NCI-H524 treated with DMSO at 0.1 percent for 48 hours (cell line): ENCODE measurements at places on chromosomes 5 and 9.

DNA sequence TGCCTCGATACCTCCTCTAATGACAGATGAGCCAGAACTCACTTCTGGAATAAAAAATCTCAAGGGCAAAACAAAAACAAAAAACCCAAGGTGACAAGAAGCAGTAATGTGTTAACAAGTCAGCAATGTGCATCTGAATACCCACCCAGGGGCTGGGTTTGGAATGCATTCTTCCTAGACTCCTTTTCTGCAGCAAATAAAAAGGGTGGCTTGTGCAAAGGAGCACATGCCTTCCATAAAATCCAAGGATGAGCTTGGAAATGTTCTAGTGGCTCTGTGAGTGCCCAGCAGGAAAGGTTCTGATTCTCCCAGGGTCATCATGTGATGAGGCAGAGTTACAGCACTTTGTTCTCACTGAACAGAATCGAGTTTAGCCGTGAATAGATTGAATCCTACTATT, 599.9 kb downstream of the RAB3C start:
- DNase-seq, result no peak

DNA sequence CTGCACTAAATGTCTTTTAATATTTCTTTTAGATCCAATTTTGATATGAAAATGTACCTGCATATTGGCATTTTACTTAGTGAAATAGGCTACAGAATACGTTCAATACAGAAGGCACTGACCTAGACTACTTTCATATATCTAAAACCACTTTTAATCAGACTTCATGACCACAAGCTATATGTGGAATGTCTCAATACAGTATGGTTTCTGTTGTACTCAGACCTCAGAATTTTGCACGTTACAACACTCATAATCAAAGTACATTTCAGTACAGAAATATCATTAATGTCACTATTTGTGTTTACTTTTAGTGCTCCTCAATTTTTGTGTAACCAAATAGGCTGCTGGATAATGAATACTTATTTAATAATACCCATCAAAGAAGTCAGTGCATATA, 74.8 kb downstream of the MEF2C start:
- DNase-seq, result no peak

- DNase-seq, result no peak
Observed at GRCh38 chr5:127400539-127400938, 109.9 kb downstream of the MEGF10 start.

DNA sequence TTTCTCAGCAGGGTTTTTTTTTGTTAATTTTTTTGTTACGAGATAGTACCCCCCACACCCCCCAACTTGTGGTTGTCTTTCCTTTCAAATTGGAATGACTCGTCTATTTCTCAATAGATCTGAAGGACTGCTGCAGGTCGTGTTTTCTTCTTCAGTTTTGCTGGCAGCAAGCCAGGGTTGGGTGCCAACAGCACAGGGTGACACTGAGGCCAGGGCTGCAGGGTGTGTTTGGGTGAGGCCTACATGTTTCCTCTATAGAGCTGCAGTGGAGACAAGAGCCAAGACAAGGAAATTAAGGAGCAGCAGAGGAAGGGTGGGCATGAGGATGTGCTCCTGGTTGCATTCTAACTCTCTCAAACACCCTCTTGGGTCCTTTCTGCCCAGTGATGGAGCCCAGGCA, 52.2 kb downstream of the NXNL2 start:
- no peak for DNase-seq

GRCh38 chr5:167763772-167764171, 527.7 kb upstream of the WWC1 start:
- DNase-seq, result no peak

DNA sequence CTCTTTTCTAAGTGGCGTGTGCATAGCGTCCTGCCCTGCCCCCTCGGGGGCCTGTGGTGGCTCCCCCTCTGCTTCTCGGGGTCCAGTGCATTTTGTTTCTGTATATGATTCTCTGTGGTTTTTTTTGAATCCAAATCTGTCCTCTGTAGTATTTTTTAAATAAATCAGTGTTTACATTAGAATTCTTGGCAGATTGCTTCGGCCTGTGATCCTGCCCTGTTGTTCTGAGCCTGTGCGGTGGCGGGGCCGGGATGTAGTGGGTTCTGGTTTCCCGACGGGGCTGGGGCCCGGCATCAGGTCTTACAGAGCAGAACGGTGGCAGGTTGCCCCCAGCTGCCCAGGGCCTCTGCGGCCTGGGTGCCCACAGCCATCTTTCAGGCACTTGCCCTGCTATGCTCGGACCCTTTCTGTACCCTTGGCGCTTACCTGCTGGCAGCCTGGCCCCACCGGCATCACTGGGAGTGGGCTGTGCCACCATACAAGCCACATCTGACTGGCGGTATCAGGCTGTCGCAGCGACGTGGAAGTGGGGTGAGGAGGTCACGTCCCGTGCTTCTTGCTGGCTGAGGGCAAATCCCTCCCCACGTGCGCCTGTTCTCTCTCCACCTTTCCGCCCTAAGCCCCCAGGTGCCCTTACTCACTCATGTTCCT, 9.0 kb downstream of the QRFP start:
- DNase-seq, result no peak

GRCh38 chr9:137253717-137254623, 1.2 kb upstream of the NELFB start:
- DNase-seq, result no peak

- no peak for DNase-seq
Observed at GRCh38 chr5:2715856-2716255, 35.6 kb downstream of the IRX2 start.

- no peak for DNase-seq
Observed at GRCh38 chr9:92191801-92192200, 76.6 kb upstream of the SPTLC1 start.

- DNase-seq, result no peak
Observed at GRCh38 chr9:34501889-34502425, 20.8 kb downstream of the ENHO start.

DNA sequence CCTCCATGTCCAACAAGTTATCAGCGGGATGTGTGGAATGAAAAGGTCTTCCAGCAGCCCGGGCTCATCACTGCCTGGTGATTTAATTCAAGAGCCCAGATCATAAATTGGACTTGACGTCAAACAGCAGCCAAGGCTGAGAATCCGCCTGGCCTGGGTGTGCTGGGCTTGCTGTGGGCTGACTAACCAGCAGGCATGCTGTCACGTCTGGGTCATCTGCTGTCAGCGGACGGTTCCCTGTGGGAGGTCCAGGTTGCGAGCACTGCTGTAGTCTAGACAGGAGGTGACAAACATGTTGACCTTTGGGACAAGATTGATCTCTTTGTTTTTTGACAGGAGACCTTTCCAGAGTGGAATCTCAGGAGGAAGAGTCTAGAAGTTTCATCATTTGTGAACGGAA, 289.7 kb downstream of the OSTF1 start:
- DNase-seq, result no peak

DNA sequence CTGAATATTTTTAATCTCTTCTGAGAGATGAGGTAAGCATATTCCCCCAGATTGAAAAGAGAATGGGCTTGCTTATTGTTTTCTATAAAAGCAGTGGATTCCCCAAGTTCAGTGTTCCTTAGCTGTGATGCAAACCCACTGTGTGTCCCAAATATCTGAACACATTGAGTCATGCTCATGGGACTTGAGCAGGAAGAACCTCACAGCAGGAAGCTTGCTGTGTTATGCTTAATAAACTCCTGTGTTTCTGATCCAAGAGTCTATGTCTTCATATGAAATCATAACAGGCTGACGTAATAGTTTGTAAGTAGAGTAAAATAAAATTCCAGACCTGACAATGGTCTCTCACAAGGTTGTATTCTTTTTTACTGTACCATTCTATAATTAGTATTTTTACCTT, 24.8 kb upstream of the LOX start:
- no peak for DNase-seq

DNA sequence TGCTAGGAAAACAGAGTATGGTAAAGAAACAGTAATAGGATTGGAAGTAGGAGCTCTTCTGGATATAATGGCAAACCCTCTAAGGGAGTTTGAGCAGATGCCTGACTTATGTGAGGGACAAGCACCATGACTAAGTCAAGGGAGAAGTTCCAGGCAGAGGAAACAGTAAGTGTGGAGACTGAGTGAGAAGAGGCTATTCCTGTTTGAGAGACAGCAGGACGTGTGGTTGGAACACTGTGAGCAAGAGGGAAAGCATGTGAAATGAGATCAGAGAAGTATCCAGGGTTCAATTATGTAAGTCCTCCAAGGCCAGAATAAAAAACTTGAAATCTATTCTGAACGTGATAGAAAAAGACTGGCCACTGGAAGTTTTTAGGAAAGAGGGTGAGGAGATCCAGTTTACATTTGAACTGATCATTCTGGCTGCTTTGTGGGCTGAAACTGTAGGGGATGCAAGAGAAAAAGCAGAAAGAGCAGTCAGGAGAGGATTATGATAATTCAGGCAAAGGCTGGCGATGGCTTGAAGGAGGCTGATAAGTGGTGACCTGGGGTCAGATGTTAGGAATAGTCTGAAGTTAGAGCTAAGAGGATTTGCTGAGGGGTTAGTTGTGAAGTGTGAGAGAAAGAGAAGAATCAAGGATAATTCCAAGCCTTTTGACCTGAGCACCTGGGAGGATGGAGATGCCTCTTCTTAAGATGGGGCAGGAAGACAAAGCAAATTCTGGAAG, 19.2 kb downstream of the DMAC1 start:
- DNase-seq, result peak; percentile 7

- no peak for DNase-seq
Observed at GRCh38 chr9:78393340-78393739, 96.4 kb downstream of the PSAT1 start.

- DNase-seq, result no peak
Observed at GRCh38 chr9:92534674-92535073, 1.1 kb downstream of the ECM2 start.

DNA sequence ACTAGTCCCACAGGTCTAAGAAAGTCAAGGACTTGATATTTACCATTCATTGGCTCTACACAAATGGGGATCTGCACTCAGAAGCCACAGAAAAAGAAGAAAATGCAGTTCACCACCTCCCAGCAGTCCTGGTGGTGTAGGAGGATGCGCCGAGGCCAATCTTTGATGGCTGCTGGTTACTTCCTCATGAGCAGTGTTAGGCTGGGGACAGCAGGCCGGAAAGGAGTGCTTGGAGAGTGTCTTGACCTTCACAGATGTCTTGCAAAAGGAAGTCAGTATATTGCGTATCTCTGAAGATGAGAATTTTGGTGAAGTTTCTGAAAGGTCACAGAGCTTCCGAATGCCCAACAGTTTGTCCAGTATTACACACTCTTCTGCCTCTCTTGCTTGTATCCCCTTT, 597.0 kb downstream of the EBF1 start:
- DNase-seq, result no peak

DNA sequence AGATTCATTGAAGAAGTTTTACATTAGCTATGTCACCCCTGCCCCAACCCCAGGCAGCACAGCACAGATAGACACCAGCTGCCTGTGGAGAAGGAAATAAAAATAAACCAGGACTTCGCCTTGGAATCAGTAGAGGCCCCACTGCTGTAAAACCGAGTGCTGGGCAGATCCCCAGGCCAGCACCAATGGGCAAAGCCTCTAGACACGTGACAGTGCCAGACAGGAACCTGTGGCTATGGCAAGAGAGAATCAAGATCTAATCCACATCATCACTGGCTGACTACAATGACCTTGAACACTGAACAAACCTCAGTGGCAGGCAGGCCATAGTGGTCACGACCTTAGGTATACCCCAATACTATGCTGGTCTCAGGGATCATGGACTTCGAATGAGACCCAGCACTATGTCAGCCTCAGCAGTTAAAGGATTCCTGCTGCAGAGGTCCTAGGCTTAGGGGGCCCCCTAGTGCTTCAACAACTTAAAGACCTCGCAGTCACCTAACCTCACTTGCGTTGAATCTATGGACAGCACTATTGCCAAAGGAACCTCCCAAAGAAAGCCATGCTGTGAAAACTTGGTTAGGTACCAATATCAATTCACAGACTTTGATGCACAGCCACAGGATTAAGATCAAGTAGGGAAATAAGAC, 2118.6 kb upstream of the C9orf72 start:
- no peak for DNase-seq

- DNase-seq, result no peak
Observed at GRCh38 chr5:10999714-11000113, 238.7 kb upstream of the DAP start.

GRCh38 chr5:155418960-155419579, 405.5 kb downstream of the KIF4B start:
- no peak for DNase-seq

DNA sequence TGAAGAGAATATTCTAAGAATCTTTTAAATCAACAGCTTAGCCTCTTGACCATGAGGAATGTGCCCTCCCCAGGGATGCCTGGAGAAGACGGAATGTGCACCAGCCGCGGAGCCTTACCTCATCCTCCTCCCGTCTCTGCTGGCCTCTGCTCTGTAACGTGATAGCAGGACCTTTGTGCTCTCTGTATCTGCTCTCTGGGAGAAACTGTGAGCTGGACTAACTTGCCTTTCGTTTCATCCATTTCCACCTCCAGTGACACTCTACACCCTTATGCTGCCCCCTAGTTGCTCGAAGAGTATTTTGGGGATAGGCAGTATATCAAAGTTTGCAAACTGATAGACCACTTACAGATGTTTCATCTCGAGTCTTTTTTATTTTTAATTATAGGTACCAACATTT, 141.4 kb downstream of the NPR3 start:
- DNase-seq, result no peak

DNA sequence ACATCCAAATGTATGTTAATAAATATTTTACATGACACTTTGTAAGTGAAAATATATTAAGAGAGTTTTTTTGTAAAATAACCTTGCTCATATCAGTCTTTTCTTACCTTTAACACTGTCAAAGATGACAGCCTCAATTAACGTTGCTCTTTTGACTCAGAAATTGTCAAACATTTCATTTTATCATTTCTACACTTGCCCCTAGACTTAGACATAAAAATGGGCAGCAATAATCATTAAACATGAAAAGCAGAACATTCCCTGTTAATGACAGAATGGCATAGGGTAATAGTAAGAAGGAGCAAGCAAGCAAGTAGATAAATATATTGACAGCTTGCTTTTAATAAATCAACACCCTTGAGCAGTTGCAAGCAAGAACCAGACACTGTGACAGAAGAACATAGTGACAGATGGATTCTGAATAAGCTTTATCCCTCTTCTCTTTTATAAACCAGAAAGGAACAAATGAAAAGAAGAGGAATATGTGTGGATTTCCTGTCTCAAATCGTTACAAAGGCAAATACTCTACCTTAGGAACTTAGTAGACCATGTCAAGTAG, 796.0 kb upstream of the CHD1 start:
- DNase-seq, result peak; percentile 76

DNA sequence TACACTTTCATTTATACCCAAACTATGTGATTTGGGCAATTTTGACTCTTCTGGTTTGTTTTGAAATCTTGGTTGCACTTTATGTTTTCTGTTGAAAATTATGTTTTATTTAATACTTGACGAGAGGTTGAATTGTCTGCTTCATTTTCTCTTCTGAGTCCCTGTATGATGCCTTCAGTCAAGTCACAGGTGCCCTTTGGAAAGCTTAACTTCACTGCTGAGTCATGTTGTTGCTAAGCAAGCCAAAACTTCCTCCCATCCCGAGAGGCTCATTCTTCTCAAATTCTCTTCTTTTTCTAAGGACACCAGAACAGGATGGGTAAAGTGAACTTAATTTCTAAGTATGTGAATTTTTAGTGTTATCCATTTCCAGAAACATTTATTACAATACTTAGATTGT, 455.3 kb upstream of the PTGER4 start:
- no peak for DNase-seq

- DNase-seq, result no peak
Observed at GRCh38 chr9:2790466-2790865, 53.4 kb downstream of the PUM3 start.

- peak; percentile 58 for DNase-seq
Observed at GRCh38 chr9:105114964-105115728, 129.3 kb upstream of the SLC44A1 start.

- DNase-seq, result no peak
Observed at GRCh38 chr9:77680581-77680980, 32.5 kb upstream of the GNA14 start.
